ENCODE measurements at places on chromosomes 1 and 21. TPM values are rescaled to one million over a fixed set of nuclear protein-coding genes. Genes with fewer than 3 reads are reported as not detected.

PLA2G2F gene
- polyA plus RNA-seq = not detected

PANK4 gene
- polyA plus RNA-seq = 23.7 TPM

ANGPTL1 gene
- polyA plus RNA-seq = 0.14 TPM

SPRR2B gene
- polyA plus RNA-seq = not detected

ECM1 gene
- polyA plus RNA-seq = 7.3 TPM

GBP7 gene
- not detected for polyA plus RNA-seq

FTCD gene
- polyA plus RNA-seq = 4.5 TPM

TESK2 gene
- polyA plus RNA-seq = 8.2 TPM

LRRC71 gene
- polyA plus RNA-seq = not detected

CTH gene
- polyA plus RNA-seq = 2.6 TPM

ADORA3 gene
- polyA plus RNA-seq = 4.2 TPM

TMEM52 gene
- 6.5 TPM for polyA plus RNA-seq

OR14A16 gene
- polyA plus RNA-seq = not detected

KCNJ9 gene
- polyA plus RNA-seq = 19.0 TPM

DUSP10 gene
- polyA plus RNA-seq = 10.6 TPM

SEMA4A gene
- polyA plus RNA-seq = 6.6 TPM

PTPRU gene
- polyA plus RNA-seq = 10.6 TPM

NES gene
- polyA plus RNA-seq = 12.7 TPM

KIRREL1 gene
- 4.0 TPM for polyA plus RNA-seq

SPSB1 gene
- 10.1 TPM for polyA plus RNA-seq

OR2T29 gene
- not detected for polyA plus RNA-seq

FMN2 gene
- 40.2 TPM for polyA plus RNA-seq

KCTD3 gene
- 31.8 TPM for polyA plus RNA-seq

PTPN7 gene
- 0.29 TPM for polyA plus RNA-seq

DMRTA2 gene
- polyA plus RNA-seq = 19.7 TPM

GPR52 gene
- not detected for polyA plus RNA-seq

PRRX1 gene
- polyA plus RNA-seq = 2.5 TPM

CACNA1S gene
- polyA plus RNA-seq = 0.19 TPM

LCE3D gene
- not detected for polyA plus RNA-seq

C1QB gene
- polyA plus RNA-seq = 106 TPM

CFH gene
- polyA plus RNA-seq = 6.4 TPM

ACTL8 gene
- not detected for polyA plus RNA-seq

TPTE gene
- not detected for polyA plus RNA-seq

ITGB2 gene
- polyA plus RNA-seq = 11.3 TPM

CD2 gene
- 0.27 TPM for polyA plus RNA-seq

CLSTN1 gene
- polyA plus RNA-seq = 416 TPM

FAM72B gene
- 12.5 TPM for polyA plus RNA-seq

NBPF10 gene
- polyA plus RNA-seq = 0.12 TPM
